Foreskin fibroblast (primary cell): ENCODE measurements at places on chromosomes 6 and 20.
A peak's percentile ranks its signal among the peaks of the same experiment; 100 is the strongest.

GRCh38 chr20:62405108-62405980 lies 1.7 kb downstream of the CABLES2 start:
- DNase-seq, result peak; percentile 76

DNA sequence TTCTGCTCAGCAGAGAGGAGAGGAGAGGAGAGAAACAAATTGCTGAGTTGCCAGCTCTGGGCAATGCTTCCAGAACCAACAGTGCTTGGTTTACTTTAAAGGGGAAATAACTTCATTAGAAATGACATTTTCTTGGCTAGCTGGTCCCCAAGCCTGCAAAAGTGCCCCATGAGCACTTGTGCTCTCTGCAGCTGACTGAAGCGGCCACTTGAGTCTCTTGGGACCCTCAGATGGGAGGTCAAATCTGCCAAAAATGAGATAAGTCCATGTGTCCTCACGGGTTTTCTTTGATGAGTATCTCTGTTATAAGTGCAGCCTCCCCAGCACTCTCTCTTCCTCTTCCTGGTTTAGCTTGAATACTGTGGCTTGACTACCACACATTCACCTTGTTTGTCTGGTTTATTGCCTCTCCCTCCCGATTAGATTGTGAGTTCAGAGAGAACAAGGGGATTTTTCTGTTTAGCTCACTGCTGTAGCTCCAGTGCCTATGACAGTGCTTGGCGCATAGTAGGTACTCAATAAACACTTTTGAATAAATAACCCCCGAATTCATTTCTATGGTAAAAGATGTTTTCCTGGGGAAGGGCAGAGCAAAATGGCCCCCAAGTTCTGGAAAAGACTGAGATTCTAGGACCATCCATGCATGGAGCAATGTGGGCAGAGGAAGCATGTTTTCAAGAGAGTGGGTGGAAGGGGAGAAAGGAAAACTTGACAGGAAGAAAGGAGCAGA lies 7.0 kb upstream of the RIN2 start:
- no peak for DNase-seq

DNA sequence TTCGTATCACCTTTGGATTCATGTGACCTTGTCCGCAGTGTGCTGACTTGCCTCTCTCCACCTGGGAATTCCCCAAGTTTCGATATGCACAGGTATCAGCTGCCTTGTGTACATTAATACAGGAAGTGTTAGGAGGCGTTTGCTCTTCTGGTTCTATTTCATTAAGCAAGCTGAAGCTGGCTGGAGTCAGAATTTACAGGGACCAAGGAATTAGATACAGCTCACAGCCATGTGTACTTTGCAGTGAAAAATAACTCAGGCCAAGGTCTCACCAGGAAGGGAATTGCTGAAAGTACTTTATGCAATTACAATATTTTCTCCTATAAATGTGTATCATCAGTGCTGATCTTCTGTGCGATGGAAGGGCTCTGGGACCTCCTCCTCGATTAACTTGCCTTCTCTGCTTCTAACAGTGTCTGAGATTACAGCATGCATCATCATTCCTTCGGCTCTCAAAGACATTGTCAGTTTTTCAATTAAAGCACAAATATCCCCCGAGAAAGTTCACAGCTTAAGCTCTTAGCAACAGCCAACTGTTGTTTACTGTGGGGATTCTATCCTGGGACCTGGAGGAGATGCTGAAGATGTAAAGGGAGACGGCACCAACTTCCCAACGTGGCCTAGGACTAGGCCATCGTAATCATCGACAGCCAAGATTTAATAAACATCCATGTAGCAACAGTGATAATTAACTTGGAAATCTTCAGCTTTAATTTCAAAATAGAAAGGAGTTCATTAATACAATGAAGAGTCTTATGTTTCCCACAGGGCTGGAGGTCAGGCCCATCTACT lies 13.8 kb upstream of the TIAM2 start:
- no peak for DNase-seq

DNA sequence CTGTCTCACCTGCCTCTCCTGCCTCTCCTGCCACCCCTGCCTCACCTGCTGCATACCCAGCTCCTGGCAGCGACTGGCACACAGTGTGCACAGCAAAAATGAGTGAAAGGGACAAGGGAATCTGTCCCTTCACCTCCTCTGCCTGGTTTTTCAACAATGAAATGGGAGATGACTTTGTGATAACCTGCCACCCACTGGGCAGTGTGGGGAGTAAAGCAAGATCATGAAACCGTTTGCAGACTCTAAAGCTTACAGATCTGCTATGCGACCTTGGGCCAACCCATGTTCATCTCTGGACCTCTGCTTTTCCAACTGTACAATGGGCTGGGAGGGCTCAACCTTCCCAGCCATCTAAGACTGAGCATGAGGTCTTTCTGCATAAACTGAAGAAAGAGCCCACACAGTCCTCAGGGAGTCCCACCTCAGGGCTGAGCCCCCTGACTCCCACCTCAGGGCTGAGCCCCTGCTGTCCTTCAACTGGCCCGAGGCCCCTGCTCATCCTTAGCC lies 81.1 kb downstream of the RIPOR3 start:
- peak; percentile 15 for DNase-seq

GRCh38 chr6:15362274-15363160 lies 116.6 kb downstream of the JARID2 start:
- no peak for DNase-seq

DNA sequence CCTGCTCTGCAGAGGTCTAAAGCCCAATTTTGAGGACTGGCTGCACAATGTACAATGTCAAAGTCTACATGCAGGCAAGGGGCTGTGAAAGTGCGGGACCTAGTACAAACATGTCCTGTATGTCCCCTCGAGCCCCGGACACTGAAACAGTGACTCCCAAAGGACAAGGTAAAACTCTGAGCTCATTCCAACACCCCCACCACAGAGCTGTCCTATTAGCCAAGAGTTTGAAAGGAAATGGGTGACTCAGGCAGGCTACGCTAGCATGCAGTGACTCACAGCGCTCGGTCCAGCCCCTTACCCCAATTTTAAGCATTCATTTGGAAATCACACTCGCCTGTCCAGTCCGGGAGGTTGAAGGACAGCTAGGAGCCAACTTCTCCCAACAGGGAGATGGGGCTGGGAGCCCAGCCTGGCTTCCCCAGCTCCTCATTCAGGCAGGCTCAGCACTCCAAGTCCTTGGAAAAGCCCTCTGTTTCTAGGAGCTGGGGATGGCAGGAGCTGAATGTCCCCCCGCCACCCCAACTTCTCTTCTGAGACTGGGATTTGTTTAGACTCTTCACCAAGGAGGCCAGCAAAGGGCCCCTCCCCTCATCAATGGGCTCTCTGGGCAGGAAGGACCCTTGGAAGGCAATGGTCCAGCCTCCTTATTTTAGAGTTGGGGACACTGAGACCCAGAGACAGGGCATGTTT lies 3.9 kb downstream of the SDC4 start:
- DNase-seq, result peak; percentile 94
